ENCODE measurements at places on chromosomes 1 and 21. TPM values are rescaled to one million over a fixed set of nuclear protein-coding genes. Genes with fewer than 3 reads are reported as not detected.

LENEP gene
- 0.43 TPM for total RNA-seq

MSH4 gene
- total RNA-seq: 0.43 TPM

SETSIP gene
- 0.32 TPM for total RNA-seq

HLX gene
- total RNA-seq: 8.7 TPM

PTPN22 gene
- 0.86 TPM for total RNA-seq

SPAG17 gene
- 0.32 TPM for total RNA-seq

DNA sequence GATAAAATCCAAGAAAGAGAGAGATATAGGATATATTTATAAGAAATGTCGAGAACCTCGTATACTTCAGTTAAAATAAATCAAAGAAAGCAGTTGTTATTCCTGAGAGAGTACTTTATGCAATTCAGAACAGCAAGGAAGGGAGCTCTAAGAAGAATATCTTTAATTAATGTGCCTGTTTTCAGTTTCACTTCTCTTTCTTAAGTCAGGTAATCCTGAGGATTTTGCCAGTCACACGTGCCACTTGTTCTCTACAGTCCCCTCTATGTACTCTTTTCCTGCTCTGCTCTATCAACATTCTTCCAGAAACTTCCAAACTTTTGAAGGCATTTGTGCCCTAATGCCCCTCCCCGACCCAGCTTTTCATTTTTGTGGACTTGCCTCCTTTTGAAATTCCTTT lies 211.9 kb downstream of the AKT3 start:
- no peak for DNase-seq

- peak; percentile 44 for DNase-seq
Measured at GRCh38 chr1:203361945-203362719, 11.2 kb upstream of the FMOD start.

DNA sequence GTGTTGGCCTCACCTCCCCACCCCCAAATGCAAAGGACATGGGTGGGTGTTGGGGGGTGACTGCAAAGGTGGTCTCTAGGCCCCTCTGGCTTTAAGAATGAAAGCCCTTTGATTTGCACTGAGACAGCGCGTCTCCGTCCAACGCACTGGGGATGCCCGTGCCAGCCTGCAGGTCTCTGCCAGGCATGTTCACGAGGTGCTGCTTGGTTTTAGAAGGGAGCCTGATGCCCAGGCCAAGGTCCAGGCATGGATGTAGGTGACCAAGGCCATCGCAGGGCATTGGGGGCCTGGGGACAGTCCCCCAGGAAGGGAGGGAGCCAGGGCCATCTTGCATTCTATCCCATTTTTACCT lies 363.6 kb upstream of the VAMP3 start:
- no peak for DNase-seq

DNA sequence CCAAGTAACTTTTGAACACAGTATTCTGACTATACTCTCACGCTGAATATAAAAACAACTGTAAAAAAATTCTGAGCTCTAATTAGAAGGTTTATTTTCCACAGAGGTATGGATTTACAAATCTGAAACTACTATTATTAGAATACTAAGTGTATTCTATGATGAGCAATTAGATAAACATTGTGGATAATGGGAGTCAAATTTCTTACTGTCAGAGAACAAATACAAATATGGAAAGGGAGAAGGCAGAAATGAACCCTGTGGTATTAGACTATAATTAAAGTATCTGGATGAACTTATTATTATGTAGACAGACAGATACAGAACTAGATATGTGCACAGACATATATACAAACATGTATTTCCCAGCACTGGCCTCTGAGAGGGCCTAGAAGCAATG lies 22.6 kb downstream of the ALDH9A1 start:
- DNase-seq: no peak

GRCh38 chr1:48679859-48680258 lies 96.8 kb downstream of the BEND5 start:
- DNase-seq: no peak

Data from fibroblast of villous mesenchyme (primary cell).